ENCODE measurements at places on chromosomes 3 and 15.

GRCh38 chr3:129933471-129933870, 40.0 kb upstream of the TMCC1 start:
- DNase-seq: no peak

DNA sequence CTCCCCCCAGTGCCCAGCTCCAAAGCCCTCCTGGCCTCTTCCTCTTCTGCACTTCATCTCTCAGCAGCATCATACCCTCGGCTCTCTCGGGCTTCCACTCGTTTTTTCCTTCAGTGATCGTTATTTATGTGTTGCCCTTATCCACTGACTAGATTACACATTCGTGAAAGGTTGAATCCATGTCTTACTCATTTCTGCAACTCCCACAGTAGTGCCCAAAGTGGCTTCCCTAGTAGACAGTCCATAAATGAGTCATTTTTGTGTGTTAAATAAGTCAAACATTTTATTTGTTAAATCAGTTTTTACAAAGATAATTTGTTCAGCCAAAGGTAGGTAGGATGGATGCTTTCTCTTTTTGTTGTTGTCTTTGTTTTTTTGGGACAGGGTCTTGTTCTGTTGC, 87.4 kb downstream of the CRTC3 start:
- DNase-seq: no peak

GRCh38 chr3:193207290-193208273, 33.4 kb upstream of the PLAAT1 start:
- DNase-seq: no peak

DNA sequence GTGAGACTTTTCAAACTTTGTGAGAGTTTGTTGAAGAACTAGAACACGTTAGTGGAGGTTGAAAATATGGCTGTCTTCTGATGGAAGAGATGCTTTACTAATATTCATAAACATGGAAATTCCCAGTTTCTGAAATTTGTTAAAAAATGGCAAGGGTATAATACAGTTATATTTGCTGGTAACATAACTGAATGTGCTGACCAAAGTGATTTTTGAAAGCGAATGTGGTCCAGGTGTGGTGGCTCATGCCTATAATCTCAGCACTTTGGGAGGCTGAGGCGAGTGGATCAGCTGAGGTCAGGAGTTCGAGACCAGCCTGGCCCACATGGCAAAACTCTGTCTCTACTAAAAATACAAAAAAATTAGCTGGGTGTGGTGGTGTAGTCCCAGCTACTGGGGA, 18.1 kb downstream of the FXR1 start:
- DNase-seq: no peak

DNA sequence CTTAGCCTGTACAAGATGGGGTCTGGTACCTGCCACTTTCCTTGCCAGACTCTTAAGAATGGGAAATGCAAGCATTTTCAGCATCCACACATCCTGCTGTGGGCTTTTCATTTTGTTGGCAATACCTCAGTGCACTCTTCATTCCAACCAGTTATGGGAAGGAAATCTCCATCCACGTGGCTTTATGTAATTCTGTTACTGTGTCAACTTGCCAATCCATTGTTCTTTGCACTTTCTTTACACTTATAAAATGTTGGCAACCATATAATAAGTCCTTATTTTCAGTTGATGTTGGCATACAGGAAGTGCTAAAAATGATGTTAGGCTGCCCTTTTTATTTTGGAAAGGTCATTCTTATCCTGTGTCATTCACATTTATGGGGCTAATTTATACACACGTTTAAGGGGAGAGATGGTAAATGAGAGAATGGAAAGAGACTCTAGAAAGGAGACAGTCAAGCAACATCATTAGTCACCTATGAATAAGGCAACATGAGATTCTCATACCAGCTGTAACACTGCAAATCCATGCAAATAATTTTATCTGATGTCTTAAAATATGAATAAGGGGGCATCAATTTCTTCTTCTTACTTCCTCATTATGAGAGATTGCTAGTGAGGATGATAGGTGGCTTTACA, 238.7 kb downstream of the CHST2 start:
- no peak for DNase-seq

GRCh38 chr3:186361762-186362536, at the start of gene DGKG:
Gene DGKG (minus strand): TSS chr3:186362234. CDS start chr3:186320459, 41,775 bp downstream.
- no peak for DNase-seq

DNA sequence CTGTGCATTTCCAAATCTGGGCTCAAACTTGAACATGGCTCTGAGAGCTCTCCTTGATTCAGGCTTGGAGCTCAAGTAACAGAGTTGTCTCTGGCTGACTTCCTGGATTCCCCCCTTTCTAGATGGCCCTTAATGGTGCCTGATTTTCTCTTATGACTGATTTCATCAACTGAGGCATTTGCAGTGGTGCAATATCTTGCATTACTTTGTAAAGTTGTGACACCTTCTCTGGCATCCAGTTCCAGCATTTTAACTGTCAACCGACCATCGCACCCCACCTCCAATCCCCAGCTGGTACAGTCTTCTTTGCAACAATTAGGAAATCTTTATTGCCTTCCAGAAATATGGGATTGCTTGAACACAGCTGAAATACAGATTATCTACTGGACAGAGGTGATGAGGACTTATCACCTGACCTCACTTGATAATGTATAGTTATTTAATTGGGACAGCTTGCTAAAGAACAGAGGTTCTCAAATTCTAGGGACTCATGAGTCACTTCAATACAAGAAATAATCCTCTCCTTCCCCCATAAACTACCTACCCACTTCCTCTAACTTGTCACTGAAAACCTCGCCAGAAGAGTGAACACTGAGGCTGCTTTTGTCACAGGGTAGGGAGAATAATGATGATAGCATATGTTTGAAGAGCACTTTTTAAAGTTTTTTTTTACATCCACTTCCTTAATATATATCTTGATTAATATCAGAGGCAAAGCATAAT, 41.8 kb downstream of the FILIP1L start:
- DNase-seq: no peak

DNA sequence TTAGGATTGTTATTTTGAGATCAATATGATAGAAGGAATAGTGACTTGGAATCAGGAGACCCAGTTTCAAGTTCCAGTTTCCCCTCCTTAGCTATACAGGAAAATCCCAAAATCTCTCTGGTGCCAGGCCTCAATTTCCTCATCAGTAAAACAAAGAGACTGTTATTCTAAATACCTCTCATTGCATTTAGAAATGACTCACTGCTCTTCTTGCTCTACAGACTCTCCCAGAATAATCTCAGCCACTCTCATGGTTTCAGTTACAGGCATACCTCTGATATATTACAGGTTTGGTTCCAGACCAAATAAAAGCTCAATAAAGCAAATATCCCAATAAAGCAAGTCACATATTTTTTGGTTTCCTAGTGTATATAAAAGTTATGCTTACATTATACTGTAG, 28.3 kb downstream of the IMPG2 start:
- DNase-seq: no peak

GRCh38 chr15:39880718-39881387, 39.2 kb downstream of the GPR176 start:
- no peak for DNase-seq

DNA sequence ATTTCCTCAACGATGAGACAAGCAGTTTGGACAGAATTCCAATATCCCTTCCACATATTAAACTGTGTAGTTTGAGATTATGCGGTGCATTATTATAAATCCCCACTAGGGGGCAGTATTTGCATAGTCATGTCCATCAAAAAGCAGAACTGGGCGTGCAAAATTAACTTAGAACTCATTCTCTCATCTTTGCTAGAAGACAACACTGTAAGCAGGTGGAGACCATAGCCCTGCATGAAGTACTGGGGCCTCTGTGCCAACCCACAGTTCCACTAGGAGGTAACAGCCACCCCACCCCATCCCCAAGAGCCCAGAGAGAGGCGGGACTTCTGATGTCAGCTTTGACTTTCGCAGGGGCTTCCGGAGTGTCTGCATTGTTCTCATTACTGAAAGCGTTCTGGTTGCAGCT, 106.6 kb upstream of the TMC3 start:
- no peak for DNase-seq

Data from stimulated activated CD8-positive, alpha-beta memory T cell treated with anti-CD3 and anti-CD28 coated beads, Interleukin-4, amount 100 ng/mL, for 4 hours (primary cell).